ENCODE measurements at places on chromosomes 12 and 14.

- no peaks in the 10 kb centered on the region for H3K27me3 ChIP-seq
- H3K4me3 ChIP-seq = peak overlapping the region; percentile 66
- no peak for DNase-seq
- peak overlapping the region; percentile 92 for H3K27ac ChIP-seq
Measured at GRCh38 chr12:50112456-50113218, 601 bp downstream of the COX14 start.

GRCh38 chr12:52214421-52214802, 18.6 kb upstream of the KRT7 start:
- no peaks in the 10 kb centered on the region for H3K27me3 ChIP-seq
- no peak overlapping the region for H3K27ac ChIP-seq
- peaks cover 18% of the 10 kb centered on the region for H3K4me1 ChIP-seq
- no peak for DNase-seq

GRCh38 chr12:47231456-47231855, 151.7 kb upstream of the AMIGO2 start:
- DNase-seq = no peak
- H3K27me3 ChIP-seq = no peaks in the 10 kb centered on the region
- H3K4me3 ChIP-seq = no peak overlapping the region
- H3K4me1 ChIP-seq = no peaks in the 10 kb centered on the region

- no peaks in the 10 kb centered on the region for H3K36me3 ChIP-seq
- H3K4me3 ChIP-seq = no peak overlapping the region
- no peak for DNase-seq
- no peaks in the 10 kb centered on the region for H3K27me3 ChIP-seq
Measured at GRCh38 chr12:54082397-54082892, 28.8 kb downstream of the HOXC4 start.

DNA sequence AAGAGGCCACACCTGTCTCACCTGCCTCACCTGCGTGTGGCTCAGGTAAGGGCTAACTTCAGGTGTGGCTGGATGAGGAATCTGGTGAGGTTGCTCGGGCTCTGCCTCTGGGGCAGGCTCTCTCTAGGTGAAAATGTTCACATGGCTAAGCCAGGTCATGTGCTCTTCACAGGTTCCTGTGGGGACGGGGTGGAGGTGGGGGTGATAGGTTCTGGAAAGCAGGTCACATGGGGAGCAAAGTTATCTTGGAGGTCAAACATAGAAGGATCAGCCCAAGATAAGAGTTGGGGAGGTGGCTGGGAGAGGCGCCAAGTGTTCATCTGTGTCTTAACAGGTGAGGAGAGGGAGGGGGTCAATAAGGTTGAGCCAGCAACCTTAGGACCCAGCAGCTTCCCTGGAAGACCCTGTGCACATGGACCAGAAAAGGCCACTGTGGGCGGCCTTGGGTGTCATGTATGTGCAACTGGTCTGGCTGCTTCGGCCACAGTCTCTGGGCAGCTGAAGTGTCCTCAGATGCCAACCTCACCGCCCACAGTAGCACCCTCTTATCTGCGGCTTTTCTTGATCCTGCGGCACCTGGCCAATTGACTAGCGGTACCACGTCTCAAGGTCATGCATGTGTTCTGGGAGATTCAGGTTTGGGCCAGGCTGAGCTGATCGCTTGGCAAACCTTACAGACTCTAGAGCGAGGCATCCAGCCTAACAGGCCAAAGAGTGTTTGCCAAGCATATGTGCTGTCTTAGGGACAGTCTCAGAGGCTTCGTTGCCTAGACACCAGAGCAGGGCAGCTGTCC, 60.5 kb downstream of the CACNA1C start:
- no peaks in the 10 kb centered on the region for H3K36me3 ChIP-seq
- no peaks in the 10 kb centered on the region for H3K27me3 ChIP-seq
- peak overlapping the region; percentile 86 for H3K27ac ChIP-seq
- DNase-seq = peak; percentile 64

GRCh38 chr12:62258941-62259630, 1.1 kb upstream of the USP15 start:
- H3K4me1 ChIP-seq = peaks cover 34% of the 10 kb centered on the region
- H3K27ac ChIP-seq = peak overlapping the region; percentile 89
- no peak for DNase-seq
- H3K4me3 ChIP-seq = peak overlapping the region; percentile 93
- no peaks in the 10 kb centered on the region for H3K36me3 ChIP-seq
- no peaks in the 10 kb centered on the region for H3K27me3 ChIP-seq

DNA sequence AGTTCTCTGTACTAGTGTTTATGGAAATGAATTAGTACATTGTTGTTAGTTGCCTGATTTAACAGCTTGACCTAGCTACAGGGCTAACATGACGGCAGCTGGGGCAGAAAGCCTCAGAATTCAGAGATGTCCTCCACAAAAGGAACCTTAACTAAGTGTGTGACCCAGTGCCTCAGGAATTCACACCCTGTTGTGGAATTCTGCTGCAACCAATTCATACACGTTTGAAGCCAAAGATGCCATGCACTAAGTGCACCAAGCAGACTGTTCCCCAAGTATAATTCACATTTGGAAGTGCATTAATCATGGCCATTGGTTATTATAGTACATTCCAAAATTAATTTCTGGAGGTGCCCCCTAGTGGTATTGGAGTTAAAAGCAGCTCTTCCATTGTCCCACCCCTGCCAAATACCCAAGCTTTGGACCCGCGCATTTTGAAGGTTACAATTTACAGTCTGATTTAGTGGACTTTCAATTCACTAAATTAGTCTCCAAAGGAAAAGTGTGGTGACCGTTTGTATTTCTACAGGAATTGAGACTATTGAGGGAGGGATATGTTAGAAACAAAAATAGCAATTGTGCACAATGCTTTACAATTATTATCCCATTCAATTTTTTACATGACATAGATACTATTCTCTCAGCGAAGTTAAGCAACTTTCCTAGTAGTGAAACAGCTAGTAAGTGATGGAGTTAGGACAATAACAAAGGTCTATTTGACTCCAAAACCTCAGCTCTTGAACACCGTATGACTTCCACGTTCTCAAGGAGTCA, 85.9 kb downstream of the PAX9 start:
- no peak for DNase-seq
- no peak overlapping the region for H3K4me3 ChIP-seq
- no peaks in the 10 kb centered on the region for H3K36me3 ChIP-seq
- no peak overlapping the region for H3K27ac ChIP-seq

DNA sequence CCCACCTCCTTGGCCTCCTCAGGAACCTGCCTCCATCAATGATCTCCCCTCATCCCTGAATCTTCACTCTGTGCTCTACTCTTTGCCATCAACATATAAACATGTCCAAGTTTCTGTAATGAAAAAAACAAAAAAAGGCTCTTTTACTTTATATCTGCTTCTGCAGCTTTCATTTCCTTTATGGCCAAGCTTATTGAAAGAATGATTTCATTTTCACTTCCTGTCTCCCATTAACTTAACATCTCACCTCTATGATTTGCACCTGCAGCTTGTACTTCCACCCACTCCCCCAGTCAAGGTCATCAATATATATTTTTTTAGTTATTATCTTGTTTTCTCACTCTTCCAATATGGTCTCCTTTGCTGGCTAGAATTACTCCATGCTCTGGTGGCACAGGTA, 15.6 kb upstream of the RNU6-7 start:
- H3K4me1 ChIP-seq = no peaks in the 10 kb centered on the region
- no peaks in the 10 kb centered on the region for H3K36me3 ChIP-seq
- no peak for DNase-seq
- no peak overlapping the region for H3K27ac ChIP-seq

DNA sequence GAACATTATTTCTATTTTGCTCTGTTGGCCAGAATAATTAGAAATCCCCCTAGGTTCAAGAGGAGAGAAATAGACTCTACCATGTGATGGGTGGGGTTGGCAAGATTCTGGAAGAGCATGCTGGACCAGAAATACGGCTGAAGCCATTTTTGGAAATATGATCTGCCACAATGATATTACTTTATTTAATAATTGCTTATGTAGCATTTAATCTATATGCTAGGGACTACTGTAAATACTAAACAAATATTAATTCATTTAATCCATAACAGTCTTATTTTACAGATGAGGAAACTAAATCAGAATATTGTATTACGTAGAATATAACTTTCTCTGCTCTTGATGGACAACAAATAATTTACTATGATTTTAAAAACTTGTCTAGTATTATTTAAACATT, 193.7 kb downstream of the RAD51B start:
- no peak overlapping the region for H3K27ac ChIP-seq
- DNase-seq = no peak
- no peaks in the 10 kb centered on the region for H3K27me3 ChIP-seq
- no peaks in the 10 kb centered on the region for H3K4me1 ChIP-seq

GRCh38 chr12:90905691-90906370, 49.1 kb downstream of the CCER1 start:
- H3K27me3 ChIP-seq = no peaks in the 10 kb centered on the region
- no peaks in the 10 kb centered on the region for H3K4me1 ChIP-seq
- DNase-seq = no peak

- H3K27me3 ChIP-seq = no peaks in the 10 kb centered on the region
- peaks cover 5% of the 10 kb centered on the region for H3K36me3 ChIP-seq
- peak overlapping the region; percentile 77 for H3K4me3 ChIP-seq
- H3K27ac ChIP-seq = no peak overlapping the region
- peaks cover 43% of the 10 kb centered on the region for H3K4me1 ChIP-seq
Measured at GRCh38 chr14:102320671-102321455, 1.3 kb downstream of the ZNF839 start.

GRCh38 chr14:60758885-60759284, 24.3 kb downstream of the MNAT1 start:
- no peaks in the 10 kb centered on the region for H3K4me1 ChIP-seq
- H3K4me3 ChIP-seq = no peak overlapping the region
- no peaks in the 10 kb centered on the region for H3K27me3 ChIP-seq
